Inflammatory macrophage (primary cell): ENCODE measurements at places on chromosomes 5 and 9.

GRCh38 chr5:54743997-54744788 is 226.6 kb downstream of the SNX18 start:
- DNase-seq, result peak; percentile 63

GRCh38 chr5:17713301-17713700 is 79.0 kb downstream of the TAF11L14 start:
- peak; percentile 9 for DNase-seq

DNA sequence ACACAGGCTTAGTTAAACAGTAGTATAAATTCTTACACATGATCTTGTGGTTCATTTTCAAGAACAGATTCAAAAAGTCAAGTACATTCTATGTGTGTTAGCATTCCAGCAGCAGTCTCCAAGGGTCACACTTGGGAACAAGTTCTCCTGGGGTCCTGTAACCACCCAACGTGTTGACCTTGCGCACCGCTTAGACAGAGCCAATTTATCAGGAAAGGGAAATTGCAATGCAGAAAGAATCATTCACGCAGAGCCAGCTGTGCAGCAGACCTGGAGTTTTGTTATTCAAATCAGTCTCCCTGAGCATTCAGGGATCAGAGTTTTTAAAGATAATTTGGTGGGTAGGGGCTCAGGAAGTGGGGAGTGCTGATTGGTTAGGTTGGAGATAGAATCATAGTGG is 8.5 kb upstream of the RXFP3 start:
- no peak for DNase-seq

- DNase-seq, result no peak
Observed at GRCh38 chr5:122727112-122727541, 47.8 kb upstream of the SNX2 start.

- peak; percentile 89 for DNase-seq
Observed at GRCh38 chr9:107488375-107489143, 1.0 kb downstream of the KLF4 start.

GRCh38 chr5:31819926-31820516 is 181.1 kb downstream of the PDZD2 start:
- DNase-seq, result no peak

- DNase-seq, result no peak
Observed at GRCh38 chr5:166845044-166845443, 1446.4 kb upstream of the WWC1 start.

GRCh38 chr5:142129446-142130066 is 21.0 kb downstream of the NDFIP1 start:
- DNase-seq, result no peak
